HepG2 (cell line): ENCODE measurements at places on chromosomes 3 and 15. TPM values are rescaled to one million over a fixed set of nuclear protein-coding genes. Genes with fewer than 3 reads are reported as not detected.
A peak's percentile ranks its signal among the peaks of the same experiment; 100 is the strongest.

GRCh38 chr3:194030372-194030771, 105.6 kb upstream of the HES1 start:
- H3K27ac ChIP-seq = no peak overlapping the region
- H3K4me3 ChIP-seq = no peak overlapping the region
- peaks cover 23% of the 10 kb centered on the region; the same call in 2 of the 3 replicates for H3K27me3 ChIP-seq

DNA sequence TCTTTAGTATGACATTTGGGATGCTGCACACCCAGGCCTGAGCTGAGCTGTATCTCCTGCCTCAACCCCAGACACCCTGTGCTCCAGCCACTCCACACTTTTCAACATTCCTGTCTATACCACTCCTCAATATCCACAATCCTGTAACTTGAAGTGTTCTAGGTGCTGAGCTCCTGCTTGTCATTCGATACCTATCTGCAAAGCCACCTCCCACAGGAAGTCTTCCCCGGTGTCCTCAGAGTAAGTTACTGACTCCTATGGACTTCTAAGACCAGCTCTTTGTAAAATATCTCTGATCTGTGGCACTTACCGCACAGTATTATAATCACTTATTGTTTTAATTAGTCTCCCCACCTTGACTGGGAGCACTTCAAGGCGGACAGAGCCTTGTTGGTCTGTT, 1.2 kb upstream of the CAV3 start:
- no peaks in the 10 kb centered on the region for H3K36me3 ChIP-seq
- H3K4me3 ChIP-seq = no peak overlapping the region
- DNase-seq = no peak
- peaks cover 5% of the 10 kb centered on the region for H3K27me3 ChIP-seq
- no peak overlapping the region for H3K27ac ChIP-seq

DNA sequence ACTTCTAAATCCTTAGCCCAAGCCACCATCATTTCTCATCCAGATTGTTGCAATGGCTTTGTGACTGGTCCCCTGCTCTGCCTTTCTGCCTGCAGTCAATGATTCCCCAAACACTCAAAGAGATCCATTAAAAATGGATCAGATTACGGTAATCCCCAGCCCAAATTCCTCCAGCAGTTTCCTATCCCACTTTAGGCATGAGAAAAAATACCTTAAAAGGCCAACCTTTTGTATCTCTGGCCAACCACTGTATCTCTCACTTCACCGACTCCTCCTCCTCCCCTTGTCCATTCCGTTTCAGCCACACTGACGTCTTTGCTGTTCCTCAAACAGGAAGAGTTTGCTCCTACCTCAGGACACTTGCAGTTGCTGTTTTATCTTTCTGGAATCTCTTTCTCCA, 20.9 kb upstream of the IL1RAP start:
- no peak overlapping the region for H3K27ac ChIP-seq
- no peak overlapping the region for H3K4me3 ChIP-seq
- H3K27me3 ChIP-seq = peaks cover 9% of the 10 kb centered on the region; the same call in 1 of the 3 replicates

GRCh38 chr3:129182390-129183185, 1.1 kb downstream of the CNBP start:
- DNase-seq = no peak
- H3K4me3 ChIP-seq = peak overlapping the region; percentile 91
- H3K27me3 ChIP-seq = no peaks in the 10 kb centered on the region; the same call in 2 of the 3 replicates
- H3K27ac ChIP-seq = peak overlapping the region; percentile 99
- H3K4me1 ChIP-seq = peaks cover 42% of the 10 kb centered on the region
- H3K36me3 ChIP-seq = peaks cover 14% of the 10 kb centered on the region; the same call in 2 of the 3 replicates

DNA sequence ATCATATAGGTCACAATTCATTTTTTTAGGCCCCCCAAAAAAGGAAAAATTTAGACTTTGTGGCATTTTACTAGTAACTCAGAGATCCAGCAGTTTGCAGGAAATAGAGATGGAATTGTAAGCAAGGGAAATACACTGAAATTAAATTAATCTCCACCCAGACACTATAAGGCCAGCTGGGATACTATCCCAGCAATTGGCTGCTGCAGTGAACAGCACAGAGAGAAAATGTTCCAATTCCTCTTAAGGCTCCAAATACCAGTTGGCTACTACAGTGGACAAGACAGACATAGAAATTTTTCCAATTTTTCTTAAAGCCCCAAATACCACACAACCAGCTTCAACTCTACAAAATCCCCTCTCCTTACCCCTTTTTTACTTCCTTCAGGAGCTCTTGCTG, 78.9 kb downstream of the ULK4 start:
- no peaks in the 10 kb centered on the region for H3K4me1 ChIP-seq
- no peak for DNase-seq
- H3K4me3 ChIP-seq = no peak overlapping the region
- no peaks in the 10 kb centered on the region for H3K36me3 ChIP-seq
- no peaks in the 10 kb centered on the region for H3K27me3 ChIP-seq
- H3K27ac ChIP-seq = no peak overlapping the region

DNA sequence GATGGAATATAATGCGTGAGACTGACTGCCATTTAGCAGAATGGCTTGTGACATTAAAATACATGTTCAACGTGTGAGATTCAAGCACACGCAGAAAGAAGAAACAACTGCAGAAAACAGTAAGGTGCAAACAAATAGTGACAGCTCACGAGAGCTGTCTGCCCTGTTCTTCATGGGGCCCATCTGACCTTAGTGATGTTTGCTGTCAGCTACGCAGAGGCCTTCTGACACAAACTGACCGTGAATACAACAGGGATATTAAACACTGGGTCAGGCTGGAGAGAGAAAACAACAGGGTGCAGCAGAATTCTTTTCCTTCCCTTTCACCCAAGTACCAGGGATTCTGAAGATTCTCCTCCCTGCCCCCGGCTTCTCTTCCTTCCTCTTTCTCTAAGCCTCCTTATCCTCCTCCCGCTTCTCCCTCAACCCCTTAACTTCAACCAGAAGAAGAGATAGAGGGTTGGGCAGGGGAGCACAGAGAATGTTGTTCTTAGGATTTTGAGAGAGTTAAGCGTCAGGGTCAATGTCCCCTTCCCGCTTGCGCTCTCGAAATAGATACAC, 2.1 kb downstream of the TNFAIP8L3 start:
- H3K27me3 ChIP-seq = no peaks in the 10 kb centered on the region
- peaks cover 34% of the 10 kb centered on the region for H3K4me1 ChIP-seq
- DNase-seq = no peak
- no peak overlapping the region for H3K27ac ChIP-seq
- H3K4me3 ChIP-seq = no peak overlapping the region
- H3K36me3 ChIP-seq = no peaks in the 10 kb centered on the region

DNA sequence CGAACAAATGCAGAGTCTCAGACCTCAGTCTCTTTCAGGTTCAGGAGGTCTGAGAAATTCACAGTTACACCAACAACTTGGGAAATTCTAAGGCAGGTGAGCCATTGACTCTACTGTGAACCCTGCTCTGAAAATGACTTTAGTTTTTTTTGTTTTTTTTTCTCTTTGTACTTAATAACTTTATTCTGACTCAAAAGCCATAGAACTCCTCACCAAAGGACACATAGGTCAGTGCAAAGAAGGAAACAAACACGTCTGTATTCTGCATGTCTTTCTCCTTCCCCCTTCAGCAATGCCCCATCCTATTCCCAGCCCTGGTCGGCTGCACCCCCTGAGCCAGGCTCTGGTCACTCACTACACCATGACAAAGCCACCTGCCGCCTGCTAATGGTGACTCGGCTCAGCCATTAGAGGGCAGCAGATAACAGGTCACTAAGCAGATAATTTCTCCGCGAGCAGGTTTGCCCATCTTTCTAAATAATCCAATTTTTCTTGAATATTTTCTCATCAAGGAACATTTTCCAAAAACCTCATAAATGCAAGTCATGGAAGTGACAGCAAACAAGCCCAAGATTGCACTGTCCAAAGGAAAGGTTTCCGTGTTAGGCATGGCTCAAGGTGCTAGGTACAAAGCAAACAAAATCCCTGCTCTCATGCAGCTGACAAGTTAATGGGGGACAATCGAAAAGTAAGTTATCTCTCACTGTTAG, 37.7 kb downstream of the TM4SF4 start:
- H3K4me1 ChIP-seq = peaks cover 25% of the 10 kb centered on the region
- no peaks in the 10 kb centered on the region for H3K36me3 ChIP-seq
- no peak overlapping the region for H3K27ac ChIP-seq
- H3K27me3 ChIP-seq = no peaks in the 10 kb centered on the region
- DNase-seq = peak; percentile 64

The VGLL3 gene
- 0.01 and 0.07 TPM in 2 replicates for total RNA-seq

The GHRL gene
- 0.09 TPM in 1 of 2 replicates, not detected in the other for total RNA-seq
